Muscle of arm (tissue), 14 donors: ENCODE measurements at places on chromosomes 2 and 18.

- DNase-seq, result no peak
Observed at GRCh38 chr18:68822926-68823325, 25.0 kb downstream of the CCDC102B start.

DNA sequence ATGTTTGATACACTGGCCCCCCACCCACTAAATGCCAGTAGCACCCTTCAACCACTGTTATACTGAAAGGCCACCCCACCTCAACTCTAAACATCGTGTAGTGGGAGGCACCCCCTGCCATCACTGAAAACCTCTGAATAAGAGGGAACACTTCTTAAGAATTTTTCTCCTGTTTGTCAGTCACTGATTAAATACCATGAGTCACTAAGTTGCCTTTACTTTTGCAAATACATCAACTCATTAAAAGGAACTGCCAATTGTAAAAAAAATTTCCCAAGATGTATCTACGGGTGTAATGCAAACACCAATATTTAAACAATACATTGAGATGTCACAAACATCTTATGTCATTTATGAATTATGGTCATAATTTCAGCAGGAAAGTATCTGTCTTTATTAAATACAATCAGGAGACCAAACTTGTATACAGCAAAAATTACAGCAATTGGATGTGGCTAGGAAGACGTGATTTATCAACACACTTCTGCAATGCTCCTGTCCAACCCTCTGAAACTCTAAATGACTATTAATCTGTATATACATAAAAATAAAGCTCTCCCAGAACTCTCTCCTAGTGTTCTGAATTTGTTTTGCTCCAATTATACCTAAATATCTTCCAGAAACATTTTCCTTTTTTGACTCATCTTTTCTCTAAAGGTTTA is 144.1 kb upstream of the STK17B start:
- DNase-seq, result no peak

GRCh38 chr2:149330127-149331022 is at the start of gene LYPD6:
TSS of gene LYPD6 (plus strand) at chr2:149330587. CDS start at chr2:149437709, 107,122 bp downstream.
- DNase-seq, result peak; percentile 70

DNA sequence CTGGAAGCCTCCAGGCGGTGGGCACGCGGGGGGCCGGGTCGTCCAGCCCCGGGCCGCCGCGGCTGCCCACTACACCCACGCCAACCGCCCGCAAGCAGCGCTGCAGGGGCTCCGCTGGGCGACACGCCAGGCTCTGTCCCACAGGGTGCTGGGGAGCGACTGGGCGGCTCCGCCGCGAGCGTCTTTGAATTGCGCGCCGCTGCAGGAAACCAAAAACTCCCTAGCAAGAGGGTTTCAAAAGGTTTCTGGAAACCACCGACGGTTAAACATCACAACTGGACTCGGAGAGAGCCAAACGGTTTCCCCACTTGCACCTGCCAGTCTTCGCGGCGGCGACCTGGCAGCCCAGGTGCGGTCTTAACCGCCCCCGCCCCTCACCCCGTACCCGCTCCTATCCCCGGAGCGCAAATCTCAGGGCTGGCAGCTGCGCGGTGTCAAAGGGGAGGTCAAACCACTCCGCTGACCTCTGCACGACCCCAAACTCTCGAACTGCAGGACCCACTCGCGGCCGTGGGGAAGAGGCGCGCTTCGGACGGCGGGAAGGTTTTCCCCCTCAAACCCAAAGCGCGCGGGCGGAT is 1.0 kb downstream of the CXCR4 start:
- no peak for DNase-seq

DNA sequence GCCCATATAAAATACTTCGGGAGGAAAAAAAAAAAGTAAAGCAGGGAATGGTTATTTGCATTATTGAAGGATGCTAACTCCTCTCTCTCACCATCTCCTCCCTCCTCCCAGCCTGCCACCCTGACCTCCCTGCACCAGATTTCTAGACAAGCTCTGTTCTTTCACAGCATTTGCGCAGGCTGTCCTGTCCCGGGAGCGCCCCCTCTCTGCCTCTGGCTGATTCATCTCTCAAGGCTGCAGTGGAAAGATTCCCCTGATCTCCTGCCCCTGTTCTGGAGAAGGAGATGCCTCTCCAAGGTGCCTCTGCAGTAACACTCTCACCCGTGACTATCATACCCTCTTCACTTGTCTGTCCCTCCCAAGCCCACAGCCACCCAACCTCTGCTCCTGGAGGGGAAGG is 38.5 kb downstream of the COL4A4 start:
- DNase-seq, result no peak

DNA sequence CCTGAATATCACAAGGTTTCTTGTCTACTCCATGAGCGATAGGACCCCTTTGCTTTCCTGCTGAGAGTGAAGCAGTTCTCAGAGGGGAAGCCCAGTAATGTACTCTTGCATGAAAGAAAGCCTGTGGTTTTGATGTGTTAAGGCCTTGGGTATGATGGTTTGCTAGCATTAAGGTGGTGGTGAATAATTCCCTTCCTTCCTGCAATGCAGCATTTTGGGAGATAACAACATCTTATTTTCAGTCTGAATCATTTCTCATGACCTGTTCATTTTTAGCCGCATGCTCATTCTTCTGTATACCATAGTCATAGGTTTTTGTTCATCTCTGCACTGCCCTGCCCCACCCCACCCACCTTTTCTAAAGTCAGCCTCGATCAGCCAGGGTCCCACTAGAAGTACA is 66.2 kb downstream of the HNMT start:
- DNase-seq, result no peak

GRCh38 chr2:137252934-137253333 is 487.6 kb downstream of the THSD7B start:
- no peak for DNase-seq

GRCh38 chr2:219218217-219218731 is 484 bp downstream of the ABCB6 start:
- DNase-seq, result no peak

GRCh38 chr18:54606835-54607212 is 15.8 kb downstream of the DYNAP start:
- DNase-seq, result no peak

DNA sequence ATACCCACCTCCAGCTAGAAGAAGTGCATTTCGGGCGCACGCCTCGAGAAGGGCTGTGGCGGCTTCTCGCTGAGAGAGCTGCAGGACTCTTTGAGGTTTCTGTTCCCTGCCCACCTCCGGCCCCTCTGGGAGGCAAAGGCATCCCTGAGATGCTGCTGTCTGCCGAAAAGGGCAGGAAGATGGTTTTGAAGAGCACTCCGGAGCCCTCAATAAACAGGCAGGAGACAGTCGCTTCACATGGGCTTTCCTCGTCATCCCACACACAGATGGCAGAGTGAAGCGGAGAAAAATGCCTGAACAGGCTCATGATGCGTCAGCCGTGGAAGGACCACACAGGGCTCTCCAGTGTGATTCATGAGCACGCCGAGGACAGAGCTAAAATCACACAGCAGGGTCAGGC is 25.4 kb upstream of the GLI2 start:
- DNase-seq, result no peak

GRCh38 chr2:128228894-128229293 is 89.8 kb downstream of the HS6ST1 start:
- no peak for DNase-seq

DNA sequence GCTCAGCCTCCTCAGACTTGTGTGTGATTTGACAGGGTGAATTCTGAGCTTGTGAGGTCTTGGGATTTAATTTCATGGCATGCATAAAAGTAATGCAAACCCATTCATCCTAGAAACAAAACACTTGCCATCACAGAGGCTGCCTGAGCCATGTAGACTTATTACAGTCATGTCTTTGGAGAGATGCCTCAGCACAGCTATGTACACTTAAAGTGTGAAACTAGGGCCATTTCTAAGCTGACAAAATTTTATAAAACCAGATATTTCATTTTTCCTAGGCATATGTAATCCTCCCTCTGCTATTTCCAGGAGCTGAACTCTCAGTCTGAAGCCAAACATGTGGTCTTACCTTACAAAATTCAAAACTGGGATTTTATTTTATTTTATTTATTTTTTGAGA is 322.2 kb upstream of the SPHKAP start:
- DNase-seq, result peak; percentile 8

GRCh38 chr2:16100006-16100405 is 159.7 kb downstream of the MYCN start:
- DNase-seq, result no peak

GRCh38 chr2:65319072-65319673 is 91.5 kb downstream of the ACTR2 start:
- no peak for DNase-seq

DNA sequence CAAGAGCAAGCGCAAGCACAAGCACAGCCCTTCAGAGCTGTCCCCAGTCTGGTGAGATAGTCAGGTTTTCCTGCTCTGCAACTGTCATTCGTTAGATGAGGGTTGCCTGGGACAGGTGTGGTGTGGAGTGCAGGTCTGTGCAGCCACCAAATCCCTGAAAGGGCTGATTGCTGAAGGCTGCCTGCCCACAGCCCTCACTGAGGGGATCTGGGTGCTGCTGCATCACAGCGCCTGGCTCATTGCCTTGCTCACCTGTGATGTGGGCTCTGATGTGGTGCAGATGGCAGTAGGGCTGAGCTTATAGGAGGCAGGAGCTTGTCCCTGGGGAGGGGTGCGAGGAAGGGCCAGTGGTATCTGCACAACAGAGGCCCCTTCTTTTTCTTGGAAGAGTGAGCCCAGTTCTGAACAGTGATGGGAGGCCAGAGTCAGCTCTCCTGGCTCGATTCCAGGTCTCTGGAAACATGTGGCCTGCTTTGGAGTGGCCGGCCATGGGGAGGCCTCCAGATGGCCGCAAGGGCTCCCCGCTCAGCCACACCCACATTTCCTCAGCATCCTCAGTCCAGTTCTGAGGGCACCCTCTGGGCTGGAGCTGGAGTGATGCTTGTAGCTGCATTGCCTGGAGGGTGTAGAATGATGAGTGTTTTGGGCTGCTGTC is 11.4 kb downstream of the UBE2F start:
- DNase-seq, result no peak

DNA sequence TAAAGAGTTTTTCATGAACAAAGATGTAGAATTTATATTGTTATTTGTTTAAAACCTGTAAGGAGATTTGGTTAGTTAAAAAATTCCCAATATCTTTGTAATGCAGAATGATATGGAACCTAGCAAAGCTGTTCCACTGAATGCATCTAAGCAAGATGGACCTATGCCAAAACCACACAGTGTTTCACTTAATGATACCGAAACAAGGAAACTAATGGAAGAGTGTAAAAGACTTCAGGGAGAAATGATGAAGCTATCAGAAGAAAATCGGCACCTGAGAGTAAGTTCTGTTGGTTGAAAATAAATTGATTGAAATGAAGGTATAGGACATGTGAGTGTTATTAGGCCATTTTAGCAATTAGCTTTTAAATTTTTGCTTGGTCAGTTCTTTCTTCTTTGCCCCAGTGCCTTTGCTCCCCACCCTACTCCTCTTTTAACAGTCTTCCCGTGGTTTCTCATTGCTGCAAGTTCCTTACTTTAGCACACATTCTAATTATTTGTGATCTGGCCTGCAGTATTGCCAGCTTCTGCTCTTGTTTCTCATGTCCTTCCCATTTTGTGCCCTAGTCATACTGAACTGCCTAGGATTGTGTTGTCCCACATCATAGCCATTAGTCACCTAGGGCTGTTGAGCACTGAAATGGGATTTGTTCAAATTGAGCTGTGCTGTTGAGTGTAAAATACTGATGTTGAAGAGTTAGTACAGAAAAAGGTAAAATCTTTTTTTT is 36.6 kb downstream of the VAPA start:
- DNase-seq, result no peak

DNA sequence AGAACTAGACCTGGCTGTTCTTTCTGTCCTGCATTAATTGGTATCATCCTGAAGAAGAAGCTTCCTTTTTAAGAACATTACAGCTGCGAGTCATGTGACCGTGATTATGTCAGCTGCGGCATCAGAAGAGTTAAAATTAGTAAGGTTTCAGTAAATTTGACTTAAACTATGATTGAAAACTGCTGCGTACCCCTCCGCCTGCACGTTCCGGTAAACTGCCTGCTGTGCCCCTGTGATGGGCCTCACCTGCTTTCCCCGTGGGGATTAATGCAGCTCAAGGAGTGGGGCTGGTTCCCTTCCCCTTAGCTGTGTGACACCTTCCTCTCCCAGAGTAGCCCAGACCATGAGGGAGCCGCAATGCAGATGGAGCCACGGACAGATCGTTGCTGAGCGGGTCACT is 36.1 kb upstream of the MYO3B start:
- no peak for DNase-seq

DNA sequence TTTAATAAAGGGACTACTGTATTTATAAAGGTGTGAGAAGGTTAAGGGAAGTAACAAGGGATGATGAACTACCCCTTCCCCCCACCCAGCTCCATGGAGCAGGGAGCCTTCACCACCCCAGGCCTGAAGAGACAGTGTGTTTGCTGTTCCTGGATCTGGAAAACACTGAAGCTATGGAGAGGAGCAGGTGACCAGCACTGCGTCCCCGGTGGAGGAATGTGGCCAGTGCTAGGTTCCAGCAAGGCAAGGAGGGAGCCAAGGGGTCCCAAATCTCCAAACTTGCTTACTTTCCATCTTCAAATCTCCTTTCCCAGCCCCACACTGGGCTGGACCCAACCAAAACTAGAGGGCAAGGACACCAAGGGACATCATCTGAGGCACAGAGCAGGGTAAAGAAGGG is 128.7 kb upstream of the CD302 start:
- DNase-seq, result no peak

DNA sequence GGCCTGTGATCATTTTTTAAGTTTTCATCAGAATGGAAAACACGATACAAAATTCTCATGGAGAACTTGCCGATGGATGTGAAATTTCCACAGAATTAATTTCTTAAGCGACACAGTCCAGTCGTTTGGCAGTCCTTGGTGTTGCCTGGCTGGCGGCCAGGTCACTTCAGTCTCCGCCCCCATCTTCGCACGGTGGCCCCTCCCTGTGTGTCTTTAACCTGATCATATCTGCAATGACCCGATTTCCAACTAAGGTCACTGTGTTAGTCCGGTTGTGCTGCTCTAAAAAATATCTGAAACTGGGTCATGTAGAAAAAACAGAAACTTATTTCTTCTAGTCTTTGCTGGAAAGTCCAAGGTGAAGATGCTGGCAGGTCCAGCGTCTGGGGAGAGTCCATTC is 44.5 kb upstream of the COPS8 start:
- DNase-seq, result no peak
